NCI-H1417 treated with DMSO at 0.1 percent for 48 hours (cell line): ENCODE measurements at places on chromosomes 2 and 18.

- DNase-seq = no peak
Measured at GRCh38 chr2:219401606-219402005, 13.9 kb upstream of the DNPEP start.

DNA sequence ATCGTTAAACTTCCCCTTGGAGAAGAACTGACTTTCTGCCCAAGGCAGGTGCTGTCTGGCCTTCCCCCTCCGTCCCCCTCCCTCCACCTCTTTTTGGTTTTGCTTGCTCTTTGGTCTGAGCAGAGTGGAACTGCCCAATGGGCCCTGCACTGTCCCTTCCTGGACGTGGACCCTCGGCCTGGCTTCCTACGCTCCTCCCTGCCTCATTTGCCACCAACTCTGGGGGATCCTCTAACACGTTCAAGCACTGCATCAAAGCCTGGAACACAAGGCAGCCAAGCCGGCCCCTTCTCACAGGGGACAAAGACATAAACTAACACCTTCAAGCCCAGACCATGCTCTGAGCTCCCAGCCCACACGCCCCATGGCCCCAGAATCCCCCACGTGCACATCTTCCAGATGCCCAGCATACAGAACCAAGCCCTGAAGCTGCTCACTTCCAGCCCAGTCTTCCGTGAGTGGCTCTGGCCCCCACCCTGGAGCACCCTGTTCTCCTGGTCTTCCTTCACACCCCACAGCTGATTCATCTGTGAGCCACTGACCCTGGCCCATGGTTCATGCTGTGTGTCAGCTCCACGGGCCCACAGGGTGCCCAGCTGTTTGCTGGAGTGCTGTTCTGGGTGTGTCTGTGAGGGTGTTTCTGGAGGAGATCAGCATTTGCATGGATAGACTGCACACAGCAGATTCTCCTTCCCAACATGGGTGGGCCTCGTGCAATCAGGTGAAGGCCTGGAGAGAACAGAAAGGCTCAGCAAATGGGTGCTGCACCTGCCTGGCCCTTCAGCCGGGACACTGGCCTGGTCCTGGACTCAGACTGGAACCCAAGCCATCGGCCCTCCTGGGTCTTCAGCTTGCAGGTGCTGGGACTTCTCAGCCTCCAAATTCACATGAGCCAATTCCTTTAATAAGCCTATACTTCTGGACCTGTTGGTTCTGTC is 247.1 kb upstream of the SALL3 start:
- DNase-seq = no peak

DNA sequence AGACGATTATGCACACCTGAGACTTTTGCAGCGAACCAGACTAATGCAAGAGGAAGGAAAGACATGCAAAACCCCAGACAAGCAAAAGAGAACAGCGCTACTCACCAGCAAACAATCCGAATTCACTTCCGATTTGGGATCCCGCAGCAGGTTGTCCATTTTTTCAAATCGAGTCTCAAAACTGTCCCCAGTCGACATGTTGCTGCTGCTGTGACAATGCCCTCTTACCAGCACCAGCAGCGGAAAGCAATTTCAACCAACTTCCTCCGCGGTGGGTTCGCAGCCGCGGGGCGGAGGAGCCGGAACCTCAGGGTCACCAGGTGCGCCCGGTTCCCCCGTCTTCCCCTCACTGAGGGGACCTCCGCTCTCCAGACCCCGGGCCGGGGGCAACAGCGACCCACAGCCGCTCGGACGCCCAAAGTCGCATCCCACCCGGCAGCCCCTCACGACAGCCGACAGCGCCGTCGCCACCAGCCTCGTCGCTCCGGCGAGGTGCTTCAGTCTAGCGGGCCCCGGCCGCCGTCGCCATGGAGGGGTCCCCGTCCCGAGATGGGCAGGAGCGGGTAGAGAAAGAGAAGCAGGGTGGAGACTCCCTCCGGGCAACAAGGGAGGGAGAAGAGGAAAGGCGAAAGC is 784 bp downstream of the ROCK1 start:
- no peak for DNase-seq

DNA sequence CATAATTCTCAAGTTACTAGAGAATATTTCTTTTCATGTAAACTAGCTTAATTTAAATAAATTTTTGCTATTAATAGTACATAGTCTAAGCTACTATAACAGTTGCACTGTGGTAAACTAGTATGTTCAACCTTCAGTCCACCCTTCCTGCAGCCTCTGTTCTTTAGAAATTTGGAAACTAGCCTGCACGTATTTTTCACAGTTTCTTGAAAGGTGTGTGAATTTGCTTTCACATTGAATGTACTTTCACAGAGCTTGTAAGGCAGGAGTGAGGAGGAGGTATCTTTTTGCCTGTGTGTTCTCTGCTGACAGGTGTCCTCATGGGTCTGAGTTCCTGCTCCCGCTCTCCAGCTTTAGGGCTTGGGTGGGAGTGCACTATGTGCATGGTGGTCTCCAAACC is 117.5 kb downstream of the ATP9B start:
- DNase-seq = no peak

DNA sequence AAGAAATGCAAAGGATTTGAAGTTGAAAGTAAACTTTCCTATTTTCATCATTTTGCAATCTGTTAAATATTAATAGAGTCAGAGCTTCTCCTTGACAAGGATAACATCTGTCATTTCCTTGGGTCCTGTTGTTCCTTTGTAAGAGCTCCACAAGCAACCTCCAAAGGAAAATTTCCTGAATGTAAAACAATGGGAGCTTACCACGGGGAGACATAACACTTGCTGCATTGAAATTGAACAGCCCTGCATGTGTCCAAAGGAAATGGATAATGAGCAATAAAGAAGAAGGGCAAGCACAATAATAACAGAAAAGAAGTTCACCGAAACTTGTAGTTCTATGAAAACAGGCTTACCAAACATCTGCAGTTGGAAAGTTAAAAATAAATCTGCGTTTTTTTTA is 42.0 kb upstream of the SCG2 start:
- no peak for DNase-seq

GRCh38 chr2:46367286-46367685 is 70.1 kb downstream of the EPAS1 start:
- DNase-seq = no peak
